ENCODE measurements at places on chromosomes 1 and 21.
A peak's percentile ranks its signal among the peaks of the same experiment; 100 is the strongest.

DNA sequence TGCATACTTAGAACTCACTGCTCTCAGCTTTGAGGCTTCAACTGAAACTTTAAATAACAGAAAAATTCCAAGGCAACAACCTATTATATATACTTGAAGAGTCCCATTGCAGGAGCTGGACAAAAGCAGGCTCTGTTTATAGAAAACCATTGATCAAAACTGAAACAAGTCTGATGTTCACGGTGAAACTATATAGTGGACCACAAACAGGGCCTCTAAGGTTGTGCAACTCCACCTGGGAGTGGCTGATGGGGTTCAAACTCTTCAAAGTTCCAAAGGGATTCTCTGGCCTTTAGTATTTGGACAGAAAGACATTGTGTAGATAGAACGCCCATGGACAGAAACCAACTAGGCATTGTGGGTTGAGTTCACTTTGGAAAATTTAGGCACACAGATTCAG, 140.3 kb downstream of the ZC3H11B start:
- no peak for DNase-seq

DNA sequence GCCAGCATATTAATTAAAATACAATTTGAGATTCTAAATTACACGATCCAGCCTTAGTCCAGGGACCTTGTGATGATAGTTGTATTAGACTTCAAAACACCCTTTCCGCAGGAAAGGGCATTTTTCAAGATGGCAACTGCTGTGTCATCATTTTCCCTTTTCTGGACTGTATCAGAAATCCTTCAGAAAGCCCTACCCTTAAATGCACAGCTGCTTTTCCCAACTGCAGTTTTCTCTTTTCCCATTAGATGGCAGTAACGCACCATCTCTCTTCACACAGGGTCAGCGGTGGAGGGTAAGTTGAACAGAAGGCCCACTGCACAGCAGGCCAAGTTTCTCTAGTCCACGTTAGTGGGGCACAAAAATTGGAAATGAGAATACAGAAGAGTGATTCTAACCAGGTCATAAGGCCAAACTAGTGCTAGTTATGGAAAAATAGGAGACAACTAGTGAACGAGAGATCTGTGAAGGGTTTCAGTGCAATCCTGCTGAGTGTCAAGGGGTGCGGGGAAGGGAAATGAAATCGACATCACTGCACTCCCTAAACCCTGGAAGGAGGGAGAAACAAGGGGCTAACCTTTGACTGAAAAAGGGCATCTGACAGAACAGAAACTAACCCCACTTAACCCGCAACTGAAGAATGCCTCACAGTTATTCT, 22.1 kb upstream of the TDRD10 start:
- DNase-seq = peak; percentile 71

GRCh38 chr1:210301615-210302000, 27.1 kb upstream of the HHAT start:
- DNase-seq = no peak

- no peak for DNase-seq
These were observed 109.3 kb downstream of the GDAP2 start for GRCh38 chr1:117820096-117820495.

DNA sequence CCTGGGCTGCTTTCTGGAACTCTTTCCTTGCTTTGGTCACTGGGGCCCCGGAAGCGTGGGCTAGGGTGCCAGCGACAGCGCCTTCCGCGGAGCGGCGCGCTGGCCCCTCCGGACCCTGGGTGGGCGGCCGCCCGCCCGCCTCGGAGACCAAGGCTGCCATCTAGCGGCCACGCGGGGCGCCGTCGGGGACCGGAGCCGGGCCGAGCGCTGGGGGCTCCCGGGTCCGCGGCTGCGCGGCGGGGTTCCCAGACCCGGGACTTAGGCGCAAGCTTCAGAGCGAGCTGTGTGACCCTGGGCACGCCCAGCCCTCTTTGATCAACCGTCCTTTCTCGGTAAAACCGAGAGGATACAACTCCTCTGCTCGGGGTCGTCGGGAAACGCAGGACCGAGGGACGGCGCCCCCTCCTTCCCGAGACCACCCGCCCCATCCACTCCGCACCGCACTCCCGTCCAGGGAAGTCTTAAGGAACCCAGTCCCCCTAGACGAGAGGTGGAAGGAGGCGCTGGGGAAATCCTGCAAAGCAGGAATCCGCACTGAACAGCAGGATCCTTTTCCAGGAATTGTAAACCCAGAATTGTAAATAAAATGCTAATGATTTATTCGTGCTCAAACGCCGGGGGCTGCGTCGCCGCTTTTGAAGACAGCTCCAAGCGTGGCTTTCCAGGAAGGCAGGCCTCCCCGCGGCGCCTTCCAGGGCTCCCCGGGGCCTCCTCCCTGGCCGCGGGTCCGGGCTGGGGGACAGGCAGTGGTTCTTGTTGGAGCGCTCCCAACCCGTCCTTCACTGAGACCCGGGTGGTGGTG, 41.2 kb downstream of the RRAGC start:
- peak; percentile 58 for DNase-seq

DNA sequence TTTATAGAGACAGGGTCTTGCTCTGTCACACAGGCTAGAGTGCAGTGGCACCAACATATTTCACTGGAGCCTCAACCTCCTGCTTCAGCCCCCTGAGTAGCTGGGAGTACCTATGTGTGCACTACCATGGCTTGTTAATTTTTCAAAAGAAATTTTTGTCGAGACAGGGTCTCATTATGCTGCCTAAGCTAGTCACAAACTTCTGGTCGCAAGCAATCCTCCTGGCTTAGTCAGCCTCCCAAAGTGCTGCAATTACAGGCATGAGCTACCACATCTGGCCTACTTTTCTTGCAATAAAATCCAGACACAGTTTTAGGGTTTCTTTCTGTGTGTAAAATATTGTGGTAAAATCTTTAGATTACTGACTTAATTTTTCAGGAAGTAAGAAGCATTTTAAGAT, 27.9 kb upstream of the NTPCR start:
- no peak for DNase-seq

DNA sequence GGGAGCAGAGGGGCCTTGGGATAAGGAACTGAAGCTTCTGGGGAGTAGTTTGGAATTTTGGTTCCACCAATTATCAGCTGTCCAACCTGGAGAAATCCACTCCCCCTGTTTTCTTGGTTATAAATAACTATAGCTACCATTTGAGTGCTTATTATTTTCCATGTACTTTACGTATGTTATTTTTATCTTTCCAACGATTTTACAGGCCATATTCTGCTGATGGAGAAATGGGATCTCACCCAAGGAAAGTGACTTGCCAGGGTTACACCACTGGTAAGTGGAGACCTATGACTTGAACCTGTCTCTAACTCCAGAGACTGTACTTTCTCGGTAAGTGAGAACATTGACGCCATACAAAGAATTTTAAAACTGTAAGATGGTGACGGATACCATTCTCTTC, 49.0 kb upstream of the CD34 start:
- DNase-seq = no peak

DNA sequence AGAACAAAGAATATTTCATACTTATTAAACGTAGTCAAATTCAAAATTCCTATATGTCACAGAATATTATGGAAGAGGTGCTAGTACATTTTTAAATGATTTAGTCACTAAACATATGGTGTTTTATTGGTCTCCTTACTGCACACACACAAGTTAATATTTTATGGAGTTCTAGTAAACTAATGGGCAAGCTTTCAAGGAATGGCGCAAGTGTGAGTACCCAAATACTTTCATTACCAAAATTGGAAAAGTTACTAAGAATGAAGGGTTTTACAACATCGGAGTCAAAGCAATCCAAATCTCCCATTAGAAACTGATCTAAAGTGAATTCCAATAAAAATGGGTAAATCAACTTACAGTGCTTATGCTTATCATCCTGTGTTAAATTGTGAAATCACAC, 921.9 kb downstream of the ADGRL2 start:
- DNase-seq = no peak

GRCh38 chr1:62209931-62210595, 15.4 kb downstream of the L1TD1 start:
- DNase-seq = no peak

DNA sequence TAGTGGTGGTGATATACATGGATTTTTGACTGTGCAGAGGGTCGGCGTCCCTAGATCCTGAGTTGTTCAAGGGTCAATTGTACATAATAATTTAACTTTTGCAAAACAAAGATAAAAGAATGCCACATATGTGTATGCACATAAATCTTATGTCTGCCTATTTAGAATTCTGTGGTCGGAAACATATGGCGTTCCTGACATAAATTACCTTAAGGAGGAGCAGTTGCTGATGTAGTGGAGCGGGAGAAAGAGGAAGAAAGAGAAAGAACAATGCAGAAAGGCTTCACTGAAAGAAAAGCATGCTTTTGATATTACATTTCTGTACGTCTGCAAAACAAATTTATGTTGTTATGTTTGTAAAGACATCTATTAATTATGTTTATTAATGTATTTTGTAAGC, 40.0 kb downstream of the S1PR1 start:
- no peak for DNase-seq

DNA sequence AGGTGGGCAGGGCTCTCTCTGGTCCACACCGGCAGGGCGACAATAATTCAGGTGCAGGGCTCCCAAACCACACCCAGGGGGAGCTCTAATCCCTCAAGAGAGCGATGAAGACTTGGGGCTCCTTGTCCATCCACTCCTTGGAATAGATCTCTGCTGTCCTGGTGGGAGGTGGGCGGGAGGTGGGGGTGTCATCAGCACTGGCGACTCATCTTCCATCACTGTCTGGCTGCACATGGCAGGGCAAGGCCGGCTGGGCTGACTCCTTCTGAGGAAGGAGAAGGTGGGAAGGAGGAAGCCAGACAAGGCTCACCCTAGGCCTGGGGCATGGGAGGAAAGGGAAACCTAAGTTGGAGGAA, 29.3 kb downstream of the TNNT2 start:
- DNase-seq = peak; percentile 52

GRCh38 chr1:85274969-85275453, 1.4 kb downstream of the BCL10 start:
- no peak for DNase-seq

GRCh38 chr1:54577612-54578011, 29.6 kb downstream of the ACOT11 start:
- no peak for DNase-seq
